ENCODE measurements at places on chromosomes 1 and 21.
A peak's percentile ranks its signal among the peaks of the same experiment; 100 is the strongest.

DNA sequence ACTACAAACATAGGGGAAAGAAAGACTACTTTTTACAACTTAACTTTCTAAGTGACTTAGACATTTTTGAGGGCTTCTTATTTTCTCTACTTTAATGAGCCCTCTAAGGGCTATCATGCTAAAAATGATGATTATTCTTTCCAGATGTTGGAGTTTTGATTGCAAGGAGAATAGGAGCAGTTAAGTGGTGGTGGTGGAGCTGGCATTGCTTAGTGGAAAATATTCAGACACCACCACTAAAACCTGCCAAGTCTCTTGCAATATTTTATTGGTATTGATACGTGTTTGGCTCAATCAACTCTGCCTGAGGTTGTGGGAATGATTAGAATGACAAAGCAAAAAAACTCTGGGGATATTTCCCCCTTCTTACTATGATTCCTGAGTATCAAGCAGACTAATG is 82.6 kb upstream of the PTGFR start:
- DNase-seq = peak; percentile 27

DNA sequence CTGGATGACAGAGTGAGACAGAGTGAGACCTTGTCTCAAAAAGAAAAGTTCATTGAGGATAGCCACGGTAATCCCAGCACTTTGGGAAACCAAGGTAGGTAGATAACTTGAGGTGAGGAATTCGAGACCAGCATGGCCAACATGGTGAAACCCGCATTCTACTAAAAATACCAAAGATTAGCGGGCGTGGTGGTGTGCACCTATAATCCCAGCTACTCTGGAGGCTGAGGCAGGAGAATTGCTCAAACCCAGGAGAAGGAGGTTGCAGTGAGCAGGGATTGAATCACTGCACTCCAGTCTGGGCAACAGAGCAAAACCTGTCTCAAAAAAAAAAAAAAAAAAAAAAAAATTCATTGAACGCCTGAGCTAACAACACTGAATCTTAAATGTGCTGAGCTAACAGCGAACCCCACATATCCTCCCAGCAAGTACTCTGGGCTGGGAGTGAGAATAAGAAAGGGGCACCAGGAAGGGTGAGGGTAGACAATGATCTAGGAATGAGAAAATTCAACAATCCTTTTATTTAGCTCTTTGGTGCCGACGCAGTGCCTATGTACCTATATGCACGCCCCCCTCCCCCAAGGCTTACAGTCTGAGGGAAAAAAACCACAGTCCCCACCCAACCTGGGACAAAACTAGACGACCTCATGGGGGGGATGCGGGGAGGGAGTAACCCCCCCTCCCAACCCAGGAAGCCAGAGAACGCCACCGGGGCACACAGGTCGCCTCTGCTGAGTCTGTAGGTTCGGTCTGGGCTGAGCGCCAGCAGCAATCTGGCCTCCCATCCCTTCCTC is 1.4 kb upstream of the CACNA1S start:
- DNase-seq = no peak

DNA sequence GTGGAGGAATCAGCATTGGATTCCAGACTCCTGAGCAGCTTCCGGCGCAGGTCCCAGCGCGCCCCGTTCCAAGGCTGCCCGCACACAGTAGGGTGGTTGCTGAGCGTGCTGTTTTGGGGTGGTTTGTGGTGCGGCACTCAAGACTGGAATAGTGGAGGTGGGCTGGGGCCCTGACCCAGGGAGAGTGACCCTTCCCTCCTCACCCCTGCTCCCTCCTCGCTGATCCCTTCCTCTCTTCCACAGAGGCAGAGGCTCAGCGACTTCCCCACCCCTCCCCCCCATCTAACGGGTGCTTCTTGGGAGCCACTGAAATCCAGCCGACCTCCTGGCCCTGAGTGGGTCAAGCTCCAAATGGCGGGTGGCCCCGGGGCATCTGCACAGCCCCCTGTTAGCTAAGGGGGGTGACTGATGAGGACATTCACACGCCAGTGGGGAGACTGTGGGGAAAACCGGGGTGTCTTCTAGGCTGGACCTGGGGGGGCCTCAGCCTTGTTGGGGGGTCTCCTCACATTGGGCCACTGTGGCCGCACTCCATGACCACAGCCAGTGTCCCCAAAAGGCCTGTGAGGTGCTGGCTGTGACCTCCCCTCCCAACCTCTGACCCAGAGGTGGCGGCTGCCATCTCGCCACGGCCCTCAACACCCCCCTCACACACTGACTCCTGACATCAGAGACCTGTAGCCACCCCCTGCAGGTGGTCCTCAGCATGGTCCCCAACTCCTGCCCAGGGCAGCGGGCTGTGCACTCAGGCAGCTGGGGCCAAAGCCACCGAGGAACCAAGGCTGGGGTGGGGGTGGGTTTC is 3.9 kb upstream of the HES4 start:
- DNase-seq = no peak

DNA sequence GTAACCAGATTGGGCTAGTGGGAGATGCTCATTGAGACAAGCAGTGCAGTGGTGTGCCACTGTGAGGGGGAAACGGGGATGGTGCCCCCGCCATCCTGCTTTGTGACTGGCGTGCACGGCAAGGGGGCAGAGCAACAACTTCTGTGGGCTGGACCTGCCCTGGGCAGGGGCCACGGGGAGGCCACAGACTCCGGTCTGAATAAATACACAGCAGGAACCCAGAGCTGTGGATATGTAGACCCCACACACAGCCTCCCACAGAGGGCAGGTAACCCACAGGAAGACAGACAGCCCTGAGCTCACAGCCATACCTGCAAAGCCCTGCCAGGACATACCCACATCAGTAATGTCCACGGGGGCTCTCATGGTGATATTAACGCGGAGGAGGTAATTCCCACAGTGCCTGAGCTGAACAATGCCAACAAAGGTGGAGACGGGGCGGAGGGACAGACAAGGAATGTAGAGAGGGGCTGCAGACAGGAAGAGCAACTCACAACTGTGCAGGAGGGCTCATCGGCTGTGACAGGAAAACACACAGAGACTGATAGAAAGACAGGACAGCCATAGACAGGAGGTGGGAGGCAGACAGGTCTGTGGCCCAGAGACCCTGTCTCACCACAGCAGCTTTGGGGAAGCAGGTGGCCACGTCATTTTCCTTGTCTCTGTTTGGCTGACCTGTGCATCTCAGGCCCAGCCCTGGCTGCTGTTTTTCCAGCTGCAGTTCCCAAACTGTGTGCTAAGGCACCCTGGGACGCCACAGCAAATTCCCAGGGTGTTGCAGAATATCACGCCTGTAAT is 4.9 kb upstream of the WNT3A start:
- no peak for DNase-seq

DNA sequence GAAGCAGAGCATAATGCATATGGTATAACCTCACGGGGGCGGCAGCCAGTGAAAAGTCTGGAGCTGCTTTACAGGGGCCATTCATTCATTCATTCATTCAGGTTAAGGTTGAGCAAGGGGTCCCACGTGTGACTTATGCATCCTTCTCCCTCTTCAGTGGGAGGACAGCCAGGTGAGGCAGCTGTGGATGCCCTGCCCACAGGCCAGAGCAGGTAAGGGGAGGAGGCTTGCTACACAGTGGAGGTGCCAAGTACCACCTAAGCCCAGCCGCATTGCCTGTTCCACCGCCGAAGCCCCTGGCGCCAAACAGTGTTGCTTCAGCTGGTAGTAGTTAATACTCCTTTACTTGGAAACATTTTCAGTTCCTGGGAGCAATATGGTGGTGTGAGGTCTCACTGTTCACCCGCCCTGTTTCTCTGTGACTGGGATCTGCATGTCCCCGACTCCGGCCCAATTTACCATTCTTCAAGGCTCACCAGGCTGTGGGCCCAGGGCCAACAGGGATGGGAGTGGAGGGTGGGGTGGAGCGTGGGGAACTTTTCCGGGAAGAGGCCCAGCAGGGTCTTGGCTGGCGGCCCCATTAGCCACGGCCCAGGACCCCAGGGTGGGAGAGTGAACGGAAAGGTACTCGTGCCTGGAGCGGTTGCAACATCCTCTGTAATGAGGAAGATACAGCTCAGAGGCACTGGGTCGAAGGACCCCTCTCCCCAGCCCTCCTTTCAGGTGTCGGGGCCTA is 722 bp upstream of the PODN start:
- peak; percentile 62 for DNase-seq

- DNase-seq = no peak
These were observed 152.0 kb downstream of the ADGRL4 start for GRCh38 chr1:78854556-78854955.

GRCh38 chr1:119656410-119656955 is 8.4 kb upstream of the ZNF697 start:
- DNase-seq = no peak

DNA sequence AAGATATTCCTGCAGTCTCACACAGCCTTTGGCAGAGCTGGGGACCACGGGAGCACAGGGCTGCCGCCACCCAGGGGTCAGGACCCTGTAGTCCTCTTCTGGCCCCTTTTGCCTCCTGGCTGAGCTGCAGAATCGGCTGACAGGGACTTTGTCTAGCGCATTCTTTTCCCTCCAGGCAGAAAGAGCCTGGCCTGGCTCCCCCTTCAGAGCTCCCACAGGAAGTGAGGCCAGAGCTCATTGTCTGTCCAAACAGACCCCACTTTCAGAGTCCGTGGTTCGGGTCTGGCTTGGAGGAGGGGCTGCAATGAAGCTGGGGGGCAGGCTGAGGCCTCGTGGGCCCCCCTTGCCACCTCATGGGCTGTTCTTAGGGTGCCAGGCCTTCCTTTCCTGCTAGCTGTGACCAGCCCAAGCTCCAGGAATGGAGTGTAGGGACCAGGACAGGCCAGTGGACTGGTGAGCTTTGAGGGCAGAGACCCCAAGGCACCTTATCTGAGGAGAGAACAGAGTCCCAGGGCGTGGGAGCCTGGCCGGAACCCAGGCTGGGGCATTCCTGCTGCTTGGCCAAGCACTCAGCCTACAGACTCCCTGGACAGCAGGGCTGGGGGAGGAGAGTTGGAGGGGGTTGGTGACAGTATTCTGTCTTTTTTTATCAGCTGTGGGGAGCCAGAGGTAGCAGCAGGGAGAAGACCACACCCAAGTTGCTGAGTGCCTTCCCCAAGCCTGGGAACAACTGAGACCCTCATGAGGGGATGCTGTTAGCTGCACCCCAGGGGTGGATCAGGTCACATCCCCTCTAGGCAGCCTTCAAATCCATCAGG is 4.7 kb downstream of the CELSR2 start:
- DNase-seq = peak; percentile 51

DNA sequence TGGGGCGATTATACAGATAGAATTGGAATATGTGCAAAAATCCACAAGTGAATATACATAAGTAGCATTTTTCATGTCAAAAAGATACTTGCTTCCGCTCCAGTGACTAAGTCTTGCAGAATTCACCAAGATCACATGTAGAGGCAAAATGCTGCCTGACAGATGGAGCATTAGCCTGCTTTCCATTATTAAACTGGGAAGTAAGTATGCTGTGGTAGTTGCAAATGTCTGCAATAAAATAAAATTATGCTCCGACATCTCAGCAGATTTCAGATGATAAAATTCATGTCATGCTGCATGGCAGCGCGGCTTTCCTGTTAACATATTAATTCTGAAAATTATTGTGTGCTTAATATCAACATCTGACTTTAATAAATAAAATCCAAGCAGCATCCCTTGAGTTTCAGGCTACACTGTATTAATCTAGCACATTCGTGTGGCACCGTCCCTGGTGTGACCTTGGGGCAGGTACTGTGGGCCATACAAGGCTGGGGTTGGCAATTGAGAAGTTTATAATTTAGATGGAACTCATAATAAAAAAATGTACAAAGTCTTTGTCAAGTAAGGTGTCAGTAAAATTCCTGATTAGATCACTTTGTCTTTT is 366.4 kb upstream of the ZP4 start:
- no peak for DNase-seq

DNA sequence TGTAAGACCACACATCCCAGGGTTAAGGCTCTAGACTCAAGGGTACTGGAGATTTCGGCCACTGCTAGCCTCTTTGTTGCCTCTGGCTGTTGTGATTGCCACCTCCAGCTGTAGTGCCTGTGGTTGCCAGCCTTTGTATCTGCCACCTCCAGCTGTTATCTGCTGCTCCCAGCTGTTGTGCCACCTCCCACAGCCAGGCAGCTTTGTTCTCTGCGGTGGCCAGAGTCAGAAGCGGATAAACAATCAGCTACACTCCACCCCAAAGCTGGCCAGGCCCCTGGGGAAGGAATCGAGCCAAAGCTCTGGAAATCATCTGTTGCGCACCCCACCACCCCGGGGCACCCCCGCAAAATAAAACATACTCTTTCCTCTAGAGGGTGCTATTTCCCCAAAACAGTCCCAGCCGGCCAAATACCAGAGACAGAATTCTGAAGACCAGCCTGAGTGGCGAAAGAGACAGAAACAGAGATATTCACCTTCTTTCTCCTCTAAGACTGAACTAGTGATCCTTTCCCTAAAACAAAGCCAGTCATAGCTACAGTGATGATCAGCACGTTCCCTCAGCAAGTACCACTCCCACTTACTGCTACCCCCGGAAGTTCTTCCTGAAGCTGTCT is 14.8 kb upstream of the PIGM start:
- peak; percentile 85 for DNase-seq

GRCh38 chr1:12604114-12604874 is 13.7 kb downstream of the DHRS3 start:
- peak; percentile 85 for DNase-seq

DNA sequence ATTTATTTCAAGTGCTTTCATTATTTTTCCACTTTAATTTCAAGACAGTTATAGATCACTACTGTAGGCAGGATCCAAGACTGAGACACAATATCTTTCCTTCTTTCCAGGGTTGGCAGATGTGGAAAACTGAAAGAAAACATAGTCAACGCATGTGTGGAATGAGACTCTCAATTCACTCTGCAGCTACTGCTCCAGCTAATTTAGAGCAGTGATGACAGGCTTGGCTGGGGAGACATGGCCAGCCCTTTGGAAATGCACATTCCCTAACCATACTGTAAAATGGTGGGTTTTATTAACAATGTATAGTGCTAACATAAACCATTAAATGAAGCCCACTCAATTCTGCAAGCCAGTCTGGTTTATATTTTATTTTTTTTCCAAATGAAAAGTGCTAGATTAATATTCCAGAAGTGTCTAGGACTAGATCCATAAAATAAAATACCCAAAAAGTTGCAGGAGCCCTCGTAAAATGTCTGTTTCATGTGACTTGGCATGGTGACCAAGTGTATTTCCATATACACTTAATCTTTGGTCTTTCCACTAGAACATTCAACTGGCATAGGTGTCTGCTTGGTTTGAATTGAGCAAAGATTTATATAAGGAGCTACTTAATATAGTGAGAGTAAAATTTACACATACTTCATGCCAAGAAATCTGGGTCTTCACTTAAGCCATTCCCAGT is 32.9 kb downstream of the COL11A1 start:
- no peak for DNase-seq

DNA sequence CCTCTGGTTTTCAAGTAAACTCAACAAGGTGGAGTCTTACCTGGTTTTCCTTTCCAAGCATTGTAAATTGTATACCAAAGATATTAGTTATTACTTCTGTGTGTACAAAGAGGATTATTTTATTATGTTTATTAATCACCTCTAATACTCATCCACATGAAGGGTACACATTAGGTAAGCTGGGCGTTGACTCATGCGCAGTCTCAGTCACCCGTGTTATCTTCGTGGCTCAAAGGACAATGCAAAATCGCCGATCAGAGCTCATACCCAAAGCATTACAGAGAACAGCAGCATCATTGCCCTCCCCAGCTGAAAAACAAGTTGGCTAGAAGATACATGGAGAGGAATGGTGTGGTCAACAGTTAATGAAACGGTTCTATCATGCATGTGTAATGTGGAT is 148.7 kb downstream of the NR5A2 start:
- DNase-seq = no peak
